ENCODE measurements at places on chromosomes 16 and 17.

- H3K4me3 ChIP-seq, result no peak overlapping the region
- no peak for DNase-seq
- peaks cover 14% of the 10 kb centered on the region for H3K4me1 ChIP-seq
- H3K27me3 ChIP-seq, result no peaks in the 10 kb centered on the region
Measured at GRCh38 chr17:80737106-80738019, 192.7 kb downstream of the RPTOR start.

GRCh38 chr17:59154721-59155438 lies at the start of gene SKA2:
SKA2 (minus strand) TSS chr17:59155186; CDS start chr17:59155163, 23 bp downstream.
- H3K36me3 ChIP-seq, result peaks cover 9% of the 10 kb centered on the region
- H3K27me3 ChIP-seq, result no peaks in the 10 kb centered on the region
- no peak within 1 kb of the TSS for H3K4me3 ChIP-seq
- H3K27ac ChIP-seq, result no peak within 1 kb of the TSS

DNA sequence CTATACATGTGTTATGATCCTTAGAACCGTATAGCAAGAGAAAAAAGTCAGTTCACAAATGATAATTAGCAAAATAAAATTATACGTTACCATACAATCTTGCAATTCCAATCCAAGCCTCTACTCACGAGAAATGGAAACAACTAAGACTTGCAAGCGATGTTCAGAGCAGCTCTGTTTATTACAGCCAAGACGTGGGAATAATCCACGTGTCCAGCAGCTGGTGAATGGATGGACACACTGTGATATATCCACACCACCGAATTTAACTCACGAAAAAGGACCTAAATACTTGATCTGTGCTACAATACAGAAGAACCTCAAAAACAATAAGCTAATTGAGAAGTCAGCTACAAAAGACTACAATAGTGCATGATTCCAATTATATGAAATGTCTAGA lies 88.1 kb downstream of the ADCY9 start:
- H3K4me1 ChIP-seq, result peaks cover 16% of the 10 kb centered on the region
- no peak overlapping the region for H3K27ac ChIP-seq
- no peak overlapping the region for H3K4me3 ChIP-seq
- H3K36me3 ChIP-seq, result peaks cover 5% of the 10 kb centered on the region

- no peak overlapping the region for H3K4me3 ChIP-seq
- no peaks in the 10 kb centered on the region for H3K4me1 ChIP-seq
Measured at GRCh38 chr16:86761111-86762031, 183.0 kb downstream of the FOXL1 start.

DNA sequence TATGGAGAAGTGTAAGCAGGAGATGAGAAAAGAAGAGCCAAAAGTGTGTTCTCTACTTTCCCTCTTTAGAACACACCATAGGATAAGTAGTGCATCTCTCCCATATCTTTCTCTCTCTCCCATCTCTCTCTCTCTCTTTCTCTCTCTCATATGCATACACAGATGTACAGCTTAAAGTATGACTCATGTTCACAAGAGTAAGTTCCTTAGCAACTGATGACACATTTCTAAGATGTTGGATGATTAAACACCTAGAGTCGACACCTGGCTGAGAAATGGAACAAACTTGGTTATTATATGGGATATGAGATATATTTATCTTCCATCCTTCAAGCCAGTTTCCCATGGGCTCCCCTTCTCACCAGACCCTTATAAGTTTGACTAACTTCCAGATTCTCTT lies 113.5 kb downstream of the TMEM132E start:
- H3K36me3 ChIP-seq, result no peaks in the 10 kb centered on the region
- no peak overlapping the region for H3K4me3 ChIP-seq
- no peaks in the 10 kb centered on the region for H3K4me1 ChIP-seq
- DNase-seq, result no peak

GRCh38 chr16:25788637-25789036 lies 96.9 kb downstream of the HS3ST4 start:
- no peak overlapping the region for H3K27ac ChIP-seq
- DNase-seq, result no peak

GRCh38 chr17:75394332-75394918 lies 11.1 kb downstream of the GRB2 start:
- DNase-seq, result no peak
- H3K27me3 ChIP-seq, result no peaks in the 10 kb centered on the region
- H3K4me3 ChIP-seq, result peak overlapping the region; percentile 97

- no peak overlapping the region for H3K4me3 ChIP-seq
- H3K4me1 ChIP-seq, result peaks cover 40% of the 10 kb centered on the region
- no peak for DNase-seq
- H3K27me3 ChIP-seq, result no peaks in the 10 kb centered on the region
- no peak overlapping the region for H3K27ac ChIP-seq
- H3K36me3 ChIP-seq, result no peaks in the 10 kb centered on the region
Measured at GRCh38 chr17:68319410-68320162, 28.3 kb downstream of the ARSG start.

- peaks cover 3% of the 10 kb centered on the region for H3K4me1 ChIP-seq
- no peak overlapping the region for H3K4me3 ChIP-seq
- no peaks in the 10 kb centered on the region for H3K27me3 ChIP-seq
- H3K27ac ChIP-seq, result no peak overlapping the region
- DNase-seq, result no peak
- H3K36me3 ChIP-seq, result no peaks in the 10 kb centered on the region
Measured at GRCh38 chr16:35562919-35563318, 2103.5 kb downstream of the TP53TG3F start.

DNA sequence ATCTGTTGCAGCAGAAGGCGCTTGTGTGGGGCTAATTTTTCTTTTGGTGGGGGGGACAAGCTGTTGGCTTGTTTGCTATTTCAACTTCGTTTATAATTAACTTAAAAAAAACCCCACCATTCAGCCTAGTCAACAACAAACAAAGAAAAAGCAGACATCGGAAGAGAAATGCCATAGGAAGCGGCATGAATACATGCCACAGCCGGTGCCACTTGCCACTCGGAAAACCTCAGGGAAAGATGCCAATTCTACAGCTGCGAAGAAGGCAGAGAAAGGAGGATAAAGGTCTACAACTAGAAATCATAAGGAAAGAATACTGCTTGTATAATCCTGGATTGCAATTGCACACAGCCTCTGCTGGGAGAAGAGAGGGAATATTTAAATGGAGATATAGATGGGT lies 254.4 kb upstream of the PMFBP1 start:
- no peak for DNase-seq
- H3K4me3 ChIP-seq, result no peak overlapping the region
- no peaks in the 10 kb centered on the region for H3K27me3 ChIP-seq
- peaks cover 3% of the 10 kb centered on the region for H3K36me3 ChIP-seq

- peaks cover 19% of the 10 kb centered on the region for H3K36me3 ChIP-seq
- peak overlapping the region; percentile 21 for H3K4me3 ChIP-seq
- peak overlapping the region; percentile 66 for H3K27ac ChIP-seq
- no peaks in the 10 kb centered on the region for H3K27me3 ChIP-seq
Measured at GRCh38 chr16:3810198-3810664, 70.3 kb downstream of the CREBBP start.

DNA sequence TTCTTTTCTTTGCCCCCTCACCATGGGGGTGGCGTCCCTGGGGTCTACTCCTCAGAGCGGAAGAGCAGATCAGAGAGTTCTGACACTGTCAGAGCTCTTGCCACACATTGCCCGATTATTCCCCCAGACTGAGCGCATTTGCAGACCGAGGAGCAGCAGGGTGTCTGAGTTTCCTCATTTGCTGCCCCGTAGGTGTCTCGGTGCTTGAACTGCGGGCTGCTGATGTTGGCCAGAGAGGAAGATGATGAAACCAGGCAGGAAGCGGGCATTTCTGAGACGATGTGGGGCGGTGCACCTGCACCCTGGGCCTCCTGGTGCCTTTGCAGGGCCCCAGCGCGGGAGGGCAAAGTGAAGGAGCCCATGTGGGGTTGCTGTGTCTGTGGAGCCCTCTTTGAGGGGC lies 55.2 kb downstream of the ARSG start:
- H3K27ac ChIP-seq, result peak overlapping the region; percentile 98
- H3K27me3 ChIP-seq, result no peaks in the 10 kb centered on the region
- DNase-seq, result peak; percentile 65
- peaks cover 69% of the 10 kb centered on the region for H3K4me1 ChIP-seq
- H3K36me3 ChIP-seq, result peaks cover 26% of the 10 kb centered on the region

GRCh38 chr16:11471548-11471947 lies 115.2 kb downstream of the LITAF start:
- H3K36me3 ChIP-seq, result peaks cover 8% of the 10 kb centered on the region
- H3K4me3 ChIP-seq, result no peak overlapping the region
- no peaks in the 10 kb centered on the region for H3K4me1 ChIP-seq
- H3K27ac ChIP-seq, result no peak overlapping the region
- no peaks in the 10 kb centered on the region for H3K27me3 ChIP-seq
- DNase-seq, result no peak

DNA sequence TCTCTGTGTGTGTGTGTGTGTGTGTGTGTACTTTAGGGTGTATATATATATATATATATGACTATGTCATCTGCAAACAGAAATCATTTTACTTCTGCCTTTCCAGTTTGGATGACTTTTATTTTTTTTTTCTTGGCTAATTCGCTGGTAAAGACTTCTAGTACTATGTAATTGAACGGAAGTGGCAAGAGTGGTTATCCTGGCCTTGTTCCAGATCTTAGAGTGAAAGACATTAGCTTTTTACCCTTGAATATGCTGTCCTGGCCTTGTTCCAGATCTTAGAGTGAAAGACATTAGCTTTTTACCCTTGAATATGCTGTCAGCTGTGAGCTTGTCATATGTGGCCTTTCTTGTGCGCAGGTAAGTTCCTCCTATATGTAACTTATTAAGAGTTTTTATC lies 72.7 kb upstream of the MYOCD start:
- DNase-seq, result no peak
- H3K4me1 ChIP-seq, result no peaks in the 10 kb centered on the region
- H3K36me3 ChIP-seq, result no peaks in the 10 kb centered on the region
- no peak overlapping the region for H3K4me3 ChIP-seq

All from effector memory CD8-positive, alpha-beta T cell (primary cell).